Smooth muscle cell of the coronary artery (primary cell): ENCODE measurements at places on chromosomes 16 and 17. TPM values are rescaled to one million over a fixed set of nuclear protein-coding genes. Genes with fewer than 3 reads are reported as not detected.

Gene FOXN1
- not detected in 2 replicates for total RNA-seq

Gene EVI2B
- total RNA-seq, result 0.59 TPM in 1 of 2 replicates, not detected in the other

Gene ZNF750
- not detected in 2 replicates for total RNA-seq

Gene C17orf50
- not detected in 2 replicates for total RNA-seq
